Activated effector memory CD4-positive, alpha-beta T cell treated with Interleukin-2 at 50 U/mL for 16 hours (primary cell): ENCODE measurements at places on chromosomes 5 and 9.

DNA sequence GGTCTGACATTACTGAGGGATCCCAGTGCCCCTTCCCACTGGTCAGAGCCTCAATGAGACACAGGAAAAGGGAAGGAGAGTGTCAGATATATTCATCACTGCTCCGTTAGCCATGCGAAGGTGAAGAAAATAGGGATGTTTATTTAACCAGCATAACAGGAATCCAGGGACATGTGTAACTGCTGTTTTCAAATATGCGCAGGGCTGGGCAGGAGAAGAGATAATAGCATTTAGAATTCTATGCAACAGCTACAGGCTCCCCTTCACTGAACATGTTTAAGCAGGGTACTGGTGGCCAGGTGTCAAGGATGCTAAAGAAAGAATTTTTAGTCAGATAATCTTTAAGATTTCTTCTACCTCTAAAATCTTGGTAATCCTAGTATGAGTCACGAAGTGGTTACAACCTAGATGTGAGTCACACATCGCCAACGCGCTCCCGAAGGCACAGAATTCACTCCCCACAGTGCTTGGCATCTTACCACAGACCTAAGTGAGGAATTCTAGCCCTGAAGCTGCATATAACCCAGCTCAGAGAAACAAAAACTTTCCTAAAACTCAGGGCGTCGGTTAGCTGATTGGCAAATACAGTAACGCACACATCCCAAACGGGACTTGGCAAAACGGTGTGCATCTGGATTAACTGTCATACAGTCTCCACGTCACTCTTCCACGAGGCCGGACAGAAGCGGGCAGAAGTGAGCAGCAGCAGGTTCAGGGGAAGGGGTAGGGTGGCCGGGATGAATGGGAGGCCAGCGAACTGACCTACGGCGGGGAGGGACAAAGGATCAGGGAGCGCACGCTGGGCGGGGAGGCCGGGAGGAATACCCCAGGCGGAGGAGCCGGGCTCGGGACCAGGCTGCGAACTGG, 1.1 kb downstream of the CTNNAL1 start:
- peak; percentile 19 for DNase-seq

DNA sequence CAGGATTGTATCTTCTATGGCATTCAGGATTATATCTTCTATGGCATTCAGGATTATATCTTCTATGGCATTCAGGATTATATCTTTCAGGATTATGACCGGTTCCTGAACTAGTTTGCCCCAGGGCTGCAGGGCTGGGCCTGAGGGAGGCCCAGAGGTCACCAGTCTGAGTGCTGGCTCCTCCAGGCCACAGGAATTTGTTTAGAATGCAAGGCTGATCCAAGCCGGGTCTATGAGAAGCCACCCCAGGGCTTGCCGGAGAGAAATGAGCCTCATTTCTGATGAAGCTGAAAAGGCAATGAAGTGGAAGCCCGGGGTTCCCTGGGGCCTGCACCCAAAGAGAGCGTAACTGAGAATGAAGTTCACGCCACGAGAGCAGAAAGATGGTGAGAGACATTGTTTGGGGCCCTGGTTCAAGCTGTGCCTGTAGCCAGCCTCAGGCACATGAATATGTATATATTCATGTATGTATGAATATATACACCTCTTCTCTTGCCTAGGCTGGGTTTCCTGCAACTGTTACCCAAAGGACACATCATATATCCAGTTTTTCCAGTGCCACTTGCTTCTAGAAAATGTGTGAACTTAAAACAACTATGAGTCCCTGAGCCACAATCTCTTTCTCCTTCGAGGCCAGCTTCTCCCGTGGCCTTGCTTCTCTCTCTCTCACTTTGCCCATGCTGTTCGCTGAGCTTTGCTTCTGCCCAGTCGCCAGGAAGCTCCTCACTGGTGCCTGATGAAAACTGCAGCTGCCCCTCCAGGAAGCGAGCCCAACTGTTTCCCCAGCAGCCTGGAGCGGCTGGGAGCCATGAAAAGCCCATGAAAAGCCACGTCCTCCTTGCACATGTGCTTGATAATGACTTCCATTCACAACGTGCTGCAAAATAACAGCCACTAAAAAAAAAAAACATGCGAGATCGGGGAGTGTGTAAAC, 62.3 kb downstream of the GTF3C4 start:
- DNase-seq: no peak

- DNase-seq: no peak
These were observed 24.0 kb downstream of the ZFR start for GRCh38 chr5:32420506-32420905.

- DNase-seq: no peak
These were observed 45.2 kb upstream of the ALDH1B1 start for GRCh38 chr9:38347271-38347671.

DNA sequence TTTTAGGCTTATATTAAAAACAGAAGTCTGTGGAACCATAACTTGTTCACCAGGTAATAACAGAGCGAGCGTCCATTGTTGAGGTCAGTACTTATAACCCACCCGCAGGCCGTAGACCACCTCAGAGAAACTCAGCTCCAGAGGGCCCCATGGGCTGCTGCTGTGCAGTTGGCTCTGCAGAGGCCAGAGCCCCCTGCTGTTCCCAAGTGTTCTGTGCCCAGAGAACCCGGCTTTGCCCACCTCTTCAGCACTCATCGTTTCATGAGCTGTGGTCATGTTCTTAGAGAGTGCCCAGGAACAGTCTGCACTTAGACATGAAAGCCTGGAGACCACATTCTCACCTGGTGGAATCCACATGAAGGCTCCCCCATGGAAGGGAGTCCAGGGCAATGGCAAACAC, 50.4 kb upstream of the SLC2A8 start:
- DNase-seq: no peak
